ENCODE measurements at places on chromosomes 4 and X.

DNA sequence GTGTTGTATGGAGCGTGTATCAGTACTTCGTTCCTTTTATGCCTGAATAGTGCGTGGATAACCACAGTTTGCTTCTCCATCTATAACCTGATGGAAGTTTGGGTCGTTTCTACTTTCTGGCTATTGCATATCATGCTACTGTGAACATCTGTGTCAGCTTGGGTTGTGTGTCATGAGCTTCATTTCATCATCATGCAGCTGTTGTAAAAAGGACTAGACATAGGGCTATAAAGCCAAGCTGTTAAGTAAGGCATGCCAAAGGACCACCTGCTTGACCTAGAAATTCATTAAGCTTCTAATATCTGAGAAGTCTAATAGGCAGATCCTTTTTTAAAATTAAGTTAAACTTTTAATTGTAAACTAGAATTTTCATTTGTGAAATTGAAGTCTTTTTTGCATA is 18.4 kb downstream of the SMS start:
- no peak for DNase-seq

GRCh38 chrX:43953218-43953617 is 20.0 kb downstream of the NDP start:
- no peak for DNase-seq

DNA sequence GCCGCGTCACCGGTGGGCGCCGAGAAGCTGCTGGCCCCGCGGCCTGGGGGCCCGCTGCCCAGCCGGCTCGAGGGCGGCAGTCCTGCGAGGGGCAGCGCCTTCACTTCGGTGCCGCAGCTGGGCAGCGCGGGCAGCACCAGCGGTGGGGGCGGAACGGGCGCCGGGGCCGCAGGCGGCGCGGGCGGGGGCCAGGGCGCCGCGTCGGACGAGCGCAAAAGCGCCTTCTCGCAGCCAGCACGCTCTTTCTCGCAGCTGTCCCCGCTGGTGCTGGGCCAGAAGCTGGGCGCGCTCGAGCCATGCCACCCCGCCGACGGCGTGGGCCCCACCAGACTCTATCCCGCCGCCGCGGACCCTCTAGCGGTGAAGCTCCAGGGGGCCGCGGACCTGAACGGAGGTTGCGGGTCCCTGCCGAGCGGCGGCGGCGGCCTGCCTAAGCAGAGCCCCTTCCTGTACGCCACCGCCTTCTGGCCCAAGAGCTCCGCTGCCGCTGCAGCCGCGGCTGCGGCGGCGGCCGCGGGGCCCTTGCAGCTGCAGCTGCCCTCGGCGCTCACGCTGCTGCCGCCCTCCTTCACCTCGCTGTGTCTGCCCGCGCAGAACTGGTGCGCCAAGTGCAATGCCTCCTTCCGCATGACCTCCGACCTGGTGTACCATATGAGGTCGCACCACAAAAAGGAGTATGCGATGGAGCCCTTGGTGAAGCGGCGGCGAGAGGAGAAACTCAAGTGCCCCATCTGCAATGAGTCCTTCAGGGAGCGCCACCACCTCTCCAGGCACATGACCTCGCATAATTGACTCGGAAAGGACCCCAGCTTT is 5.6 kb downstream of the PRDM8 start:
- peak; percentile 80 for DNase-seq

GRCh38 chrX:69066021-69066757 is 99.1 kb downstream of the PJA1 start:
- no peak for DNase-seq

DNA sequence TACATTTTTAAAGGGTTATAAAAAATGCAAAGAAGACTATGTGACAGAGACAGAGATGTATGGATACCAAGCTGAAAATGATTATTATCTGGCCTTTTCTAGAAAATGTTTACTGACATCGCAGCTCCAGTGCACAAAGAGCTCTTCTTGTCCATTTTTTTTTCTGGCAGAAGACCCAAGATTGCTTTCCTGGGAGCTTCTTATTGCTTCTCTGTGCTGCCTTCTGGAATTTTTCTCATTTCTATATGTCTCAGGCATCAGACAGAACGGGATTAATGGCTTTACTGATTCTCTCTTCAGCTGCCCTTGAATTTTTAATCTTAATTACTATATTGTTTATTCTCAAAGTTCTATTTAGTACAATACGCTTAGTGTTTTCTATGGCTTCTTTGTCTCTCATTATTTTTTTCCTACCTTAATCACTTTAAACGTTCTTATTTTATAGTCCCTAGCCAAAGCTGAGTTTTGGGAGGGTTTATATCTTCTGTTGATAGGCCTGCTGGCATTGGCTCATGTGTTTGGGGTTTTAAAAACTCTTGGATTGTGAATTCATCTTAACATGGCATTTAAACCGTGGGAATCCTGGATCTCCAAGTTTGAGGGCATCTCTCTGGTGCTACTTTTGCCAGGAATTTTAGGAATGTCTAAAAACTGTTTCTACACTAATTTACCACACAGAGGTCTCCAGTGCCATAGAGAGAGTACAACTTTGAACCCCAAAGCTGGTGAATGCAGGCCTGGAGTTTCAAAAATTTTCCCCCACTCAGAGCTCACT is 138.9 kb upstream of the LNX1 start:
- no peak for DNase-seq

- no peak for DNase-seq
Observed at GRCh38 chrX:76920607-76921006, 493.1 kb downstream of the MAGEE1 start.

DNA sequence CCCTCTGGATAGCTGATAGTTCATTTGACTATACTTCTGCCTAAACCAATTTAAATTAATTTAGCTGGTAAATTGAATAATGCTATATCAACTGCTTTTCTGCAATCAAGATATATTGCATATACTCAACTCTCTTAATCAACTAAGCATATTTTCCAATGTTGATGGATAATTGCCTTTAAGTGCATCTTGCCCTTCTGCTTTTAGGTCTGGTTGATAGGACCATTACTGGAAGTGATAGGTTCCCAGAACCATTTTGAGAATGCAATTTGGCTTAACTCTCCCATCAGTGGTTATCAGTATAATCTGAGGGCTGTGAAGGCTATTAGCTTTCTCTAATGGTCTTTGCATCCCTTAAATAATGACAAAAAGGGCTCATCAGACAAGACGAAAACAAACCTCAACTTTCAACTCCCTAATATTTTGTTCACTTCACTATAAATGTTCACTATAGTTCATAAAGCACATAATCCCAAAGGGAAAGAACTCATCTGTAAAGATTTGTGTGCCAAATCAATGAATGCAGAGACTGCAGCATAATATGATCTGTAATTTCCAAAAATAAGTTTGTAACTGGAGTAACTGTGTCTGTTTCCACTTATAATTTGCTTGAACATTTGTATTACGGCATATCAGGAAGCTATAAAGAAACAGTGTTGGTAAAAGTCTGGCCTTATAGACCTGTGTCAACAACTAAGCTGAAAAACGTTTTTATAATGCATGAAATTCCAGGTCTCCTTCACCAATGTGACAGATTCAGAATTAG is 273.6 kb downstream of the FBXO8 start:
- DNase-seq = no peak

DNA sequence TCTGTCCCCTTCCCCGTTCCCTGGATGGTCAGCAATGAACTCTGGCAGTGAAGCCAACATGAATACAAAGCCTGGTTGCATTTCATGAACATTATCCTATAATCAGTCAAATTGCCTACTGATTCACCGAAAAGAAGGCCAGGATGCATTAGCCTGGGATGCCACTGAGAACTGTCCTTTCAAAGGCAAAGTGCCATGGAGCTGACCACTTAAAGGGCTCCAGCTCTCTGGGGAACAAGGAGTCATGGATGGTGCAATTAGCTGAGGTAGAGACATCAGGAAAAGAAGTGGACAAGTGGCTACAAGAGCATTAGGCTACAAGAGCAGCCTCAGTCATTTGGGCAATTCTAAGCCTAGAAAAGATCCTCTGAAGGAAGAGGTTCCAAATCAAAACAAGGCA is 69.0 kb downstream of the PARM1 start:
- DNase-seq = no peak

DNA sequence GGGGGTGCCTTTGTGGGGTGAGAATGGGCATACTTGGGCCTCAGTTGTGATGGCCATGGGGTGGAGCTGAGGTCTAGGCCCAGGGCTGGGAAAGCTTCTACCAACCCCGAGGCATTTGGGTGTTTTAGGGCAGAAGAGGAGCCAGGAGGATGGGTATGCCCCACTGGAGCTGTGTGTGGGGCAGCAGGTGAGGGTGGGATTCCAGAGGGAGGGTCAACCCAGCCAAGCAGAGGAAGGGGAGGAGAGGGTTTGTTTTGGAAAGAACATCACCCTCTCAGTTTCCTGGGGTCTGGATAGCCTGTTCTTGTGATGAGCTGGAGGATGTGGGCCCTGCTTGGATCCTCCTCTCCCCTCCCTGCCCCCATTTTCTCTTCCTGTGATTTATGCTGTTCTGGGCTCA is 620 bp downstream of the IL9R start:
- no peak for DNase-seq

DNA sequence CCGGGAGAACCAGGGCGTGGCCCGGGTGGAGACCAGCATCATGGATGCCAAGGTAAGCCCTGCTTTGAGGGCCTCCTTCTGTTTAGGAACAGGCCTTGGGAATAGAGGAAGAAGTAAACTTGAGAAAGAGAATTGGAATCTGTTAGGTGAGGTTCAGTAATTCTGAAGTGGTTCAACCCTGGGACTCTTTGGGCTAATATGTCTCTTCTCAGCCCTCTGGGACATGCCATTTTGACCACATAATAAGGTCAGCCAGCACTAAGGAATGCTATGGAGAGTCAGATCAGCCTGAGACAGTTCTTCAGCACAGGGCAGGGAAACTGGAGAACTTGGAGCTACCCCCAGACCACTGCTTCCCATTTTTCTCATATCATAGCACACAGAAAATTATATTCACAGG is 63.3 kb upstream of the PRPS1 start:
- no peak for DNase-seq

GRCh38 chr4:165079476-165079875 is 25.8 kb downstream of the TRIM75 start:
- no peak for DNase-seq

GRCh38 chr4:102551958-102552565 is 50.9 kb downstream of the NFKB1 start:
- no peak for DNase-seq

Data from activated CD8-positive, alpha-beta memory T cell treated with anti-CD3 and anti-CD28 coated beads for 24 hours (primary cell).